Activated B cell treated with CpG ODN at 0.5 μM for 24 hours (primary cell): ENCODE measurements at places on chromosomes 16 and 17.

DNA sequence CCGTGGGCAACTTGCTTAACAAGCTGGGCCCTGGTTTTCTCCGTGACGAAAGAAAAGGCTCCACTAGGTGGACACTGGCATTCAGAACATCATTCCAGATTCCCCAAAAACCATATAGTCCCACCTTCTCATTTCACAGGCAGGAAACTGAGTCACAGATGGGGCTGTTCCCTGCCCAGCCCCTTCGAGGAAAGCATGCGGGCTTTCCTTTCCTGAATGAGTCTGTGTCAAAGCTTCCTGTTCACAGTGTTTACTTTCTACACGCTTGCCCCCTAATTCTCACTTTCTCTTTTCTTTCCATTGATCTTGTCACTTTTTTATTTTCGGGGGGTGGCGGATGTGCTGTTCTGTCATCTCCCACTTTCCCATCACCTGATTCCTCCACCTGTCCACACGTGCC lies 10.3 kb upstream of the LGALS9 start:
- no peak for DNase-seq

DNA sequence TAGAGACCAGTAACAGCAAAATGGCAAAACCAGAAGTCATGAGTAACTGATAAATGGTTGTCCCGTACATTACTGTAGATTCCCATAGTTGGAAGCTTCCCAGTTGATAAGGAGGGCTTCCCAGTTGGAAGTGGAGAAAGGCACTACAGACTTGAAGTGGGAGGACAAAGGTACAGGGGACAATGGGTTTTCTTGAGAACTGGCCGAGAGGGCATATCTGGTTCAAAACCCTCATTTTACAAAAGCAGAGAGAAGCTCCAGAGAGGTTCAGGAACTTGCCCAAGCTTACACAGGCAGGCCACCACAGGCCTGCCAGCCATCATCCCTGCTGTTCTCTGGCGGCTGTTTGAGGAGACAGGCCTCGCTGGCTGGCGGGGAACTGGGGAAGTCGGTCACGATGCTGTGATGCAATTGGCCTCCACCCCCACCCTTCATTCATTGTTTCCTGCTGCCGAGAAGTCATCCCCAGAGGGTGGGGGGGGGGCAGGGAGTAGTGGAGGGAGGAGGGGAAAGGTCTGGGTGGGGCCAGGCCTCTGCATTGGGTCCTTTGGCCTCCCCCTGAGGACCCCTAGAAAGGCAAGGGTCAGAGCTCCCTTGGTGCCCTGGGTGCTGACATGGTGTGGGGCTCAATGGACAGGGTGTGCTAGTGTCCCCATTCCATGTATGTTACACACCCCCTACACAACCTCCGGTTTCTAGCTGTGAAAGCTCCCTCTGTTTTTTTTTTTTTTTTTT lies 3.0 kb downstream of the UBALD2 start:
- peak; percentile 56 for DNase-seq

DNA sequence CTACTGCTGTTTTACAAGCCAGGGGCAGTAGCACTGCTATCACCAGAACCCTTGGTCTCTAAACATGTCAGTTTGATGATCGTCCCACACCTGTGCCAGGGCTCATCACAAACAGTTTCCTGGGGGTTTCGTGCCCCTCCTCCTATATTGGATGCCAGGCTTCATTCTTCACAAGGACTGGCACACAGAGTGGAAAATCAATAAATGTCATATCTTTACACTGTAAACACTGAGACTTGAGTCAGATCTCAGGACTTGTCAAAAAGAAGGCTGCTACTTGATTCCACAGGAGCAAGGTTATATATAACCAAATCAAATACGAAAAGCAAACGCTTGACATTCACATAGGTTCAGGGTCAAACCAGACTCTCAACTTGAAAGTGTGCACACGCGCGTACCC lies 39.3 kb upstream of the CLEC18B start:
- DNase-seq: no peak

DNA sequence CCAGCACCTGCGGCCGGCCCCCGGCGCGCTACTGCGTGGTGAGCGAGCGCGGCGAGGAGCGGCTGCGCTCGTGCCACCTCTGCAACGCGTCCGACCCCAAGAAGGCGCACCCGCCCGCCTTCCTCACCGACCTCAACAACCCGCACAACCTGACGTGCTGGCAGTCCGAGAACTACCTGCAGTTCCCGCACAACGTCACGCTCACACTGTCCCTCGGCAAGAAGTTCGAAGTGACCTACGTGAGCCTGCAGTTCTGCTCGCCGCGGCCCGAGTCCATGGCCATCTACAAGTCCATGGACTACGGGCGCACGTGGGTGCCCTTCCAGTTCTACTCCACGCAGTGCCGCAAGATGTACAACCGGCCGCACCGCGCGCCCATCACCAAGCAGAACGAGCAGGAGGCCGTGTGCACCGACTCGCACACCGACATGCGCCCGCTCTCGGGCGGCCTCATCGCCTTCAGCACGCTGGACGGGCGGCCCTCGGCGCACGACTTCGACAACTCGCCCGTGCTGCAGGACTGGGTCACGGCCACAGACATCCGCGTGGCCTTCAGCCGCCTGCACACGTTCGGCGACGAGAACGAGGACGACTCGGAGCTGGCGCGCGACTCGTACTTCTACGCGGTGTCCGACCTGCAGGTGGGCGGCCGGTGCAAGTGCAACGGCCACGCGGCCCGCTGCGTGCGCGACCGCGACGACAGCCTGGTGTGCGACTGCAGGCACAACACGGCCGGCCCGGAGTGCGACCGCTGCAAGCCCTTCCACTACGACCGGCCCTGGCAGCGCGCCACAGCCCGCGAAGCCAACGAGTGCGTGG lies 1.5 kb downstream of the NTN1 start:
- DNase-seq: peak; percentile 26

DNA sequence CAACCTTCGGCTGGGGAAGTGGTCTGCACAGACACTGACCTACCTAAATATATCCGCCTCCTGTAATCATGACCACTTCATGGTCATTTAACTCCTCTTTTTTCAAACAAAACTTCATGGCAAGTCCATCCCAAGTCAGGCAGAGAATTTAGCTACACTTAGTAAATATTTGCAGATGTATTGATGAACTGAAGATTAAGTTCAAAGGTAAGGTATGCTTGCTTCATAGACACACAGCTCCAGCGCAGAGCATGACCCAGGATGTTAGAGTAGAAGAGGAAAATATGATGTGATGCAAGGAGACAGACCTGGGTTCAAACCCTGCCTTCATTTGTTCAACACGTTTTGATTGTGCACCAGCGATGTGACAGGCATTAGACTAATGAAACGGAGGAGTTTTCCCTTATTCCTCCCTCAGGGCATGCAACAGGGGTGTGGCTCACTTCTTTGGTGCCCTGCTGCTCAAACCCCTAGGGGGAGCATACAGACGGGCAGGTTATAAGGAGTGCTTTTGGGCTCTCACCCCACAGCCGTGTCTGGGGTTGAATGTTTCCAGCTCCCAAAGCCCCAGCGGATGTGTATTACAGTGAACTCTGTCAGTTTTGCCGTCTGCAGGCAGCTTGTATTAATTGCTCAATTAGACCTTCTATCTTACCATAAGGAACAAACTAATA lies 23.9 kb upstream of the CLEC3A start:
- DNase-seq: no peak

DNA sequence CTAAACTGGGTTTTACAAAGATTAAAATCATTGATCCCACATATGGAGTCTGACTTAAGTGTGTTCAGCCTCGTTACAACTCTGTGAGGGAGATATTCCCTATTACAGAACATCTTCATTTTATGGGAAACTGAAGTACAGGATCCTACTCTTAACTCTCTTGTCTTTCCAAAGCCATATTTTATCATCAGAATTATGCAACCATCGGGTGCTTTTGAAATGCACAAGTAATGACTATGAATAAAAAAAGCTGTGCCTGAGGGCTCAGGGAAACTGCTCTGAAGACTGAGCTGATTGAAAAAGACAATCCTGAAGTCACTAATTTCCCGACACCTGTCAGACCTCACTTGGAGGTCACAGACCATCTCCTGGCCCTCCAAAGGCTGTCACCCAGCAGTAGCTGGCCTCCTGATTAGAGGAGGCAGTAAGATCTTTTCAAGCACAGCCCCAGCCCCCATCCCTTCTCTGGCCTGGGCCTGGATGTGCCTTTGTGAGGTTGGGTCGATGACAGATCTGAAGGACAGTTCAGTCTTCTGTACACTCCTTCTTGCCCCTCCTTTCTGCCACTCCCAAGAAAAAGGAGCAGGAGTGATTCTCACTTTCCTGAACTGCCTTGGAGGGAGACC lies 5.6 kb downstream of the AKAP1 start:
- no peak for DNase-seq

DNA sequence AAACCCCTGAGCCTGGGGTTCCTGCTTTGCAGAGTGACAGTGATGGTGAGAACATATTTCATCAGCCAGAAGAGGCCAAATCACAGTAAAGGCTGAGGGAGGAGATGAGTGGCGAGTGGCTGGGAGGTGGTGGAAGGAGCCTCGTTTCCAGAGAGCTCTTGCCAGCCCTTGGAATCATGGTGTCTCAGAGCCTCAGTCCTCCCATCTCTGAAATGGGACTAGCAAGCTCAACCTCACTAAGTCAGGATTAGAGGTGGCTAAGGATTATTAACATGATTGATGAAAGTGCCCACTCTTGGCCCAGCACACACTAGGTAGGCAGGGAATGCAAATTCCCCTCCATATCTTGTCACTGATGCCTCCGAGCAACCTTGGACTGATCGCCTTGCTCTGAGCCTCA lies 43.0 kb downstream of the IL4R start:
- no peak for DNase-seq
